Stimulated activated CD8-positive, alpha-beta memory T cell treated with anti-CD3 and anti-CD28 coated beads, Interleukin-7, amount 100 ng/mL, for 24 hours (primary cell): ENCODE measurements at places on chromosomes 4 and X.

DNA sequence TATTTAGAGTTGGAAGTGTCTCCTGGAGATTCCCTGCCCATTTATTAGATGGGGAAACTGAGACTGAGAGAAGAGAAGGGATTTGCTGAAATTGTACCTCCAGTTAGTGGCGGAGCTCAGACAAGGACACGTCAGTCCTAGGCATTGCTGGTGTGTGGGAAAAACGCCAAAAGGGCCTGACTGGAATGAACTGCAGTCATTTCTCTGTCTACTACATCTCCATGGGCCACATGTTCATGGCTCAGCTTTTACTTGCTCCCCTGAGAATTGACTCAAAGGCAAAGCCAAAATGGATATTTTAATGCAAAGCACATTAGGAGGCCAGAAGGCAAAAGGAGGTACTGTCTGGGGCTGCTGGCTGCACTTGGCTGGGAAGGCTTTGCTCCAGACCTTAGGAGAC is 3.9 kb downstream of the TFDP3 start:
- no peak for DNase-seq

- DNase-seq, result no peak
These were observed 340.9 kb downstream of the CENPC start for GRCh38 chr4:67204441-67204840.

DNA sequence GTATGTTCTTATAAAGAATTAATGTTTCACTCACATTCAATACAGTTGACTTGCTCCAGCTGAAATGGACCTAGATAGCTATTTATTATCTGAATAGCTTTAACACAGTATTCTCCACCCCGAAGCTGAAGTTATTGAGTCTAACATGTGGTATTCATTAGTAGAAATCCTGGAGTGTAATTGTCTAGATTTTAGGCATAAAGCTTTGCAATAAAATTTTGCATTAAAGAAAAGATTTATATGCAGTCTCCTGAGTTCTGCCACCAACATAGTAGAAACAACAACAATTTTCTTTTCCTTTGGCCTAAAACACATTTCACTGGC is 90.2 kb upstream of the DCLK2 start:
- DNase-seq, result no peak

DNA sequence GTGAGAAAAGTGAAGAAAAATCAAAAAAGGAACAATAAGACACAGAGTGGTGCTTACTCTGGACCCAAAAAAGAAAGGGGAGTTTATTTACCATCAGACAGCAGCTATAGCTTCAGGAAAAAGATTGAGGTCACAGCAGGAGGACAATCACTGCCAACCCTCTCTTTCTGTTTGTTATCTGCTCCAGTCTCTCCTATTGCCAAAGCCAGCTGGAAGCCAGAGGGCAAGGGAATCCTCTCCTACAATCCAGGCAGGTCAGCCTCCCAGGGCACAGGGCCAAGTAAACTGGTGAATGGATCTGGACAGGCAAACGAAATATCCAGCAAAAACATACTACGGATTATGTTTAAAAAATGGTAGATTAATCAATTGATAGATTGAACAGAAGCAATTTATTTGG is 306.9 kb upstream of the SLIT2 start:
- DNase-seq, result no peak

GRCh38 chr4:179989975-179990374 is 2253.2 kb upstream of the TENM3 start:
- DNase-seq, result no peak

- DNase-seq, result no peak
These were observed 124.9 kb upstream of the CYSLTR1 start for GRCh38 chrX:78452356-78452755.

DNA sequence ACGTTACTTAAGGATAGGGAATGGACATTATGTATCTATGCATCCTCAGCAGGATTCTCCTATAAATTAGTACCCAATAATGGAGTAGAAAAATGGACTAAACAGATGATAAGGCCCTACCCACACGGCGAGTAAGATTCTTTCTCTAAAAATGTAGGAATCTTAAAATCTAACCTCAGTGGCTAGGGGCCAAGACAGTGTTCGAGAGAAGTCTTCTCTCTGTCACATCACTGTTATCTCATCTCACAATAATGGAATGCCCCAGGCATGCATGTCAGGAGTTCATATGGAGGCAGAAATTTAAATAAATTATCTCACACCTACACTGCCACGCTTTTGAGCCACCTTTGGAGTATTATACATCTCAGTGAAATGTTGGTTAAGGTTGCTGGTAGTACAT is 132.9 kb downstream of the LDB2 start:
- no peak for DNase-seq

- no peak for DNase-seq
These were observed 17.3 kb downstream of the SUV39H1 start for GRCh38 chrX:48713847-48714246.

DNA sequence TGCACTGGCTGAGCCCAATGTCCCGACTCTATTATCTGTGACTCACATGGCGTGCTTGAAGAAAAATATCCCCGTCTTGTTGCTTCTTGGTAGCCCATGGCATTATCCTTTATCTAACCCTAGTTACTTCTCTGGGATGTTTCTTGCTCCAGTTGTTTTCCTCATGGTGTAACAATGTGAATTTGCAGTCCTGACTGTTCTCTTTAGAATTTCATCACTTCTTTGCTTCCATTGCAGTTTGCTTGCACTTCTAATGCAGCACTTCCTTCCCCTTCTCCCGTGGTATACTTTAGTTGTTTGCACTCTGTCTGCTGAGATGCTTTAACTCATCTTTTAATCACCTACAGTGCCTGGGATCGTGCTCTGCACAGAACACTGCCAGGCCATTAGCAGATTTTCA is 126.9 kb downstream of the MAML3 start:
- no peak for DNase-seq

- no peak for DNase-seq
These were observed 132.0 kb upstream of the MED14 start for GRCh38 chrX:40867352-40867751.
